ENCODE measurements at places on chromosomes 12 and 14.

GRCh38 chr12:14956024-14956891 is 5.1 kb downstream of the ARHGDIB start:
- DNase-seq: no peak

DNA sequence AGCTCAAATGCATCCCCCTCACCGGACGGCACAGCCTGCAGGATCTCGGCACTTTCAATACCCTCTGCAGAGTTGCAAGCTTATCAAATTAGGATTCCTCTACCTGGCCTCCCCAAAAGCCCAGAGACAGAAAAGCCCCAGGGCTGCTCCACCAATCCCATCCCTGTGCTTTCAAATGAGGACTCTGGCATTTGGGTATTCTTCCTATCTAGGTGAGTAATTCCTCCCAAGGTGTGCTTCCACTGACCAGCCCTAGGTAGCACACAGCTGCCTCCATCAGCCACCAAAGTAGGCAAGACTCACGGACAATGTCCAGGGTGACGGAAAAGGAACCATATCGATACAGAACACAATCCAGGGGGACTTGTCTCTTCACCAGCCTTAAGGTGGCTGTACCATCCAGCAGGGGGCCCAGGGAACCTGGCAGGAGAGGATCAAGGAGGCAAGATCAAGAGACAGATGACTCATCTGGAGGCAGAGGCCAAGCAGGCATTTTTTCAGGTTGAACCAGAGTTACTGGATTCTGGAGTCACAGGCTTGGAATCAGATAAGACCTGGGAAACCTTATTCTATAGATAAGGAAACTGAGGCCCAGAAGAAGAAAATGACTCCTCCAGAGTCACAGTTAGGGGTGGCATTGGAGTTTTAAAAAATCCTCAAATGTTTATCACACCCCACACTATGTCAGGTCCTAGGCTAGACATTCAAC is 9.9 kb downstream of the PMEL start:
- DNase-seq: no peak

GRCh38 chr12:69438539-69438938 is 31.6 kb upstream of the FRS2 start:
- DNase-seq: no peak

DNA sequence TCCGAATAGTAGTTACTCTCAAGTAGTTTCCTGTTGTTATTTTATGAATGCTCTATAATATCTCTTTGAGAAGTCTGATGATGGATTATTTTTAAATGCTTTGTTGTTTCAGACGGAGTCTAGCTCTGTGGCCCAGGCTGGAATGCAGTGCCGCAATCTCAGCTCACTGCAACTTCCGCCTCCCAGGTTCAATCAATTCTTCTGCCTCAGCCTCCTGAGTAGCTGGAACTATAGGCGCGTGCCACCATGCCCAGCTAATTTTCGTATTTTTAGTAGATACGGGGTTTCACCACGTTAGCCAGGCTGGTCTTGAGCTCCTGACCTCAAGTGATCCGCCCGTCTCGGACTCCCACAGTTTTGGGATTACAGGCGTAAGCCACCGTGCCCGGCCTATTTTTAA is 1.4 kb upstream of the OS9 start:
- DNase-seq: no peak

GRCh38 chr12:49720214-49720613 is 13.0 kb upstream of the FMNL3 start:
- DNase-seq: no peak

DNA sequence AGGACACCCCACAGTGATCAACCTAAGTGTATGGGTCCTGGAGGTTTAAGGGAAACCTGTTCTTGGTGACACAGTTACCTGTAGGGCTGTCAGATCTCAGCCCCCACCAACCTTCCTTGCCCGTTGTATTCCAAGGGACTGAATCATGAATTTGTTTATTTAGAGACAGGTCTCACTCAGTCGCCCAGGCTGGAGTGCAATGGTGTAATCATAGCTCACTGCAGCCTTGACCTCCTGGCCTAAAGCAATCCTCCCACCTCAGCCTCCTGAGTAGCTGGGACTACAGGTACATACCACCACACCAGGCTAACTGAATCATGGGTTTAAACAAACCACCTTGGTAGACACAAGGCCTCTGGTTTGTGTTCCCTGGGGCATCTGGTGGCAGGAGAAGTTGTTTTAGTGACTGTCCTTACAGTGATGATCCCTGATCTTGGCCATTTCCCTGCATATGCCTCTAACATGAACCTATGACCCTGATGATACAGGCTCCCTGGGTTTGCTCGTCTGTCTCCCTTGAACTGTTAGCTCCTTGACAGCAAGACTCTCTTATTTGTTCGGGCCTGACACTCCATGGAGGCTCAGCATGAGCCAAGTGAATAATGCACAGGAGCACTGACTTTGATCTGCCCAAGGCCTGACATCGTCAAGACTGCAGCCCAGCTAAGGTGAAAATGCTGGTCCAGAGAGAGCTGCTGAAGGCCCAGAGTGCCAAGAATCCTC is 47.9 kb downstream of the PITPNM2 start:
- no peak for DNase-seq

DNA sequence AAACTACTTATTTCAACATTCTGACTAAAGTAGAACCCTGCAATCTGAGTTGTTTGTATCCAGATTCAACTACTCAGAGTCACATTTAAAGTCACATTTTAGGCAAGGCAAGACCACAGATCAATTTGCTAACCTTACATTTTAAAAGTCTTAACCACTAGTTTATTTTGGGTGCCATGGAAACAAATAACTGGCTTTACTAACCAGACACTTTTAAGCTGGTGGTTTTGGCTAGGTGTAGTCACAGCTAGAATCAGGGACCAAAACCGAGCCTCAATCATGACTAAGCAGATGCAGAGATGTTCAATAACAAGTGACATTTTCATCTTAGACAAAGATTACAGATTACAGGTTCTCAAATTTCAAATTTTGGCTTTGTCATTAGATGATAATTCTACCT is 115.3 kb downstream of the PDE6H start:
- DNase-seq: no peak

- DNase-seq: no peak
Measured at GRCh38 chr12:125255935-125256633, 190.8 kb downstream of the AACS start.

- no peak for DNase-seq
Measured at GRCh38 chr12:100185361-100185894, 15.2 kb upstream of the ACTR6 start.

DNA sequence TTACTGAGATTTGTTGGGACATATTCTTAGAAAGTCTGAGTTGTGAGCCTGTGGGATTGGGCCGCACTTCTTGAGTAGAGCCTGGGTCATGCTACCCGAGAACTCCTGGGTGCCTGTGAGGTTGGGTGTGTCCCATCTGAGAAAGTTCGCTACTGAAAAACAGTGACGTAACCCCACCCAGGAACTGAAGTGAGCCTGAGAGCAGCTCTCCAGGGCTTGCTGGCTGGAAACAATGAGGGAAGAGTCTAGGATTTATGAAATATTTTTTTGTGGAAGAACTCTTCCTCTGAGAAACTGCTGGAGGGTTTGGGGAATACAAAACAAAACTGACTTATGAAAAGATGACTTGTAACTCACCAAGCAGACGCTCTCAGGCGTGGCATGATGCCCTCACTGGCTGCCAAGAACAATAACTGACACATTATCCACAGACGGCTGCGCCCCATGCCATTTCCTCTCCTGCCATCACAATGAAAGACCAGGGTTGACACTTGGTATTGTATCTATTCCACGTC is 69.2 kb downstream of the RASSF3 start:
- DNase-seq: no peak

GRCh38 chr12:130194154-130194553 is 31.9 kb downstream of the FZD10 start:
- DNase-seq: no peak

- DNase-seq: no peak
Measured at GRCh38 chr12:12266389-12266872, 413 bp downstream of the LRP6 start.

DNA sequence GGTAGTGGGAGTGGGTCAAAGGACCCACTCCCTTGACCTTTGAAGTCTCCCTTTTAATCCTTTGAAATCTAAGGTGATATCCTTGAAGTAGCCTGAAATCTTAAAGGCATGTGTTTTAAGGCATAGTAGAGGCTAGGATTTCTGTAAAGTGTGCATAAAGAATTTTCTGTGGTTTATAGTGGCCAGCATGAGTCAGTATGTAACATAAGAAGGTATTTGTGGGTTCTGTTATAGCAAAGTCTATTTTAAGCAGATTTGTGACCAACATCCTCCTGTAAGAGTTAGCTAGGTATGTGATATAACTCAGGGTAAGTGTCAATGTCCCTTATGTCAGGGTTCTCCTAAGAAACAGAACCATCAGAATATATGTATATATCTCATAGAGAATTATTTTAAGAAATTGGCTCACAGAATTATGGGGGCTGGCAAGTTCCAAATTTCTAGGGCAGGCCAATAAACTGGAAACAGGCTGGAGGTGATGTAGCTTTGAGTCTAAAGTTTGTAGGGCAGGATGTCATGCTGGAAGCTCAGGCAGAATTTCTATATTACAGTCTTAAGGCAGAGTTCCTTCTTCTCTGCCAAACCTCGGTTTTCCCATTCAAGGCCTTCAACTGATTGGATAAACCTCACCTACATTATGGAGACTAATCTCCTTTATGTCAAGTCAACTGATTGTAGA is 18.7 kb upstream of the EPYC start:
- DNase-seq: no peak

DNA sequence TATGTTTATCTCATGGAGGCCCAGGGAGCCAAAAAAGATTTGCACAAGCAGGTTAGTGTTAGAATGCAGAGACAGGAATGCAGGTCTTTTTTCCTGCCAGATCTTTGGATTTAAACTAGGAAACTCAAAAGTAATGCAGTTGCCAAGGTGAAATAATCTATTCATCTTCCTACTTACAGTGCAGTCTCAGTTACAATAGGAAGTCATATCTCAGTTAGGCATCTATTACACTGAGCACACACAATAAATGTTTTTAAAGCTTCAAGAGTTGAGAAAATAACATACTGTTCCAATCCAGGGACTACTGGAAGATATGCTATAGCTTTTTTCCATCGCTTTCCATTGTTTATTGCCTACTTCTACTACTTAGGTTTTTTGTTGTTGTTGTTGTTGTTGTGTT is 279.3 kb upstream of the E2F7 start:
- DNase-seq: no peak

DNA sequence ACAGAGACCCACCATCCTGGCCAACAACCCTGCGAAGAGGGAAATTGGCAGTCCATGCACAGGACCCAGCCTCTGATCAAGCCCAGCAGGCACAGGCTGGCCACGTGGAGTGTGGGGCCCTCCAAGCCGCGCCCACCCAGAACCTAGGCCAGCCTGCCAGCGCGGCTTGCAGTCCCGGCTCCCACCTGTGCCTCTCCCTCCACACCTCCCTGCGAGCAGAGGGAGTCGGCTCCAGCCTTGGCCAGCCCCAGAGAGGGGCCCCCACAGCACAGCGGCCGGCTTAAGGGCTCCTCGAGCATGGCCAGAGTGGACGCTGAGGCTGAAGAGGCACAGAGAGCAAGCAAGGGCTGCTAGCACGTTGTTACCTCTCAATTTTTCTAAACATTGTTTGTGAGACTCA is 373.4 kb downstream of the NELL2 start:
- DNase-seq: no peak

- no peak for DNase-seq
Measured at GRCh38 chr12:52522346-52523011, 2.3 kb upstream of the KRT5 start.

GRCh38 chr14:79584679-79585078 is 626.6 kb downstream of the DIO2 start:
- no peak for DNase-seq

- DNase-seq: no peak
Measured at GRCh38 chr12:66725031-66725430, 46.2 kb upstream of the GRIP1 start.

DNA sequence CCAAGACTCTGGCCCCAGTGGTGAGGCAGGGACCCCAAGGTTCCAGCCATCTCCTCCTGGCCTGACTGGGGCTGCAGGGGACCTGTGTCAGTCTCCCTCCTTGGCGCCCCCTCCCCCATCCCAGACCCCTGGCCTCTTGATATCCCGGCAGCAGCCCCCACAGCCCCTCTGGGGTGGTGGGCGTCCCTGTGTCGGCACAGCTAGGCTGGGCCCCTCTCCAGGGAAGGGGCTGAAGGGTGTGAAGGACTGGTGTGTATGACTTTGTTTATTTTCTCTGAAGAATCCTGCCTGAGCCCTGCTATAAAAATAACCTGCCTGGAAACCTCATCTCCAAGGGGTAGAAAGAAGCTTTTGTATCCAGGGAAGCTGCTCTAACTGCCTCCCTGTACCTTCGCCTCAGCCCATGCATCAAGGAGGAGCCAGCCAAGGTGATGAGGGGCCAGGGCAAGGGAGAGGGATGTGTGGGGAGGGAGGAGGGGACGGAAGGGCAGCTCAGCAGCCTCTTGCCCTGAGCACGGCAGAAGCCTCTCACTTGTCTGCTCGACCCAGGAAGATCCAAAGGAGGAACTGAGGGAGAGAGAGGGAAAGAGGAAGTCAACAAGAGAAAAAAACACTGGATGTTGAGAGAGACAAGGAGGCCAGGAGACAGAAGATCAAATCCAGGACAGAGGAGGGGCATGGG is 25.4 kb upstream of the COL2A1 start:
- DNase-seq: no peak

GRCh38 chr12:129670256-129670920 is 233.4 kb downstream of the TMEM132D start:
- DNase-seq: no peak

DNA sequence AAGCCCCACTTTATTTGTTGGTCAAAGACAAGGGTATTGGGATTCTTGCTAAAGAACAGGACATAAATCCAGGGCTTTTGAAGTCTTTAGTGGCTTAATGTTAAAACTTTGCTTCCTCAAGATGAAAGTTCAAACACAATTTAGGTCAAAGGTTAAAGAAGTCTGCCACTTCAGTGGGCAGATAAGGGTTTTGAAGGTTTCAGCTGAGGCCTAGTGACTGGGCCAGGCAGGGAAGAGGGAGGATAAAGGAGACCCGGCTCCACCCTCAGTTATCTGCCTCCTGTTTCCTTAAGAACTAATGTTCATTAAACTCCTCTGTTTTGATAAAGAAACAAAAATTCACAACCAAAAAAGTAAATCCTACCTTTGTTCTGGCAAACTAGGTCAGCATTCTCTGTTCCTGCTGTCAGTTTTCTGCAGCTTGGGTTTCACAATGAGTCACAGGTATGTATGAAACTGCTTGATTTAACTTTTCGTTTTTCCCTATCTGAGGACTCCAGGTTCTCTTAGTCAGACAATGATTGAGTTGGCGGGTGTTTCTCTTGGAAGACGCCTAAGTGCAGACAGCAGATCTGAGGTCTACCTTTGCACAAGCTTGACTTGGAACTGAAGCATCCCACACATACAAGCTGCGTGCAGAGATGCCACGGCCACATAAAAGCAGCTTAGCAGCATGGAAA is 208.3 kb downstream of the EXOC5 start:
- DNase-seq: no peak
